ENCODE measurements at places on chromosomes 11 and 22. TPM values are rescaled to one million over a fixed set of nuclear protein-coding genes. Genes with fewer than 3 reads are reported as not detected.

- no peak for ATAC-seq
Observed at GRCh38 chr11:78938036-78938435, 363.4 kb upstream of the NARS2 start.

- no peak for ATAC-seq
Observed at GRCh38 chr22:36369004-36369921, 18.5 kb downstream of the MYH9 start.

DNA sequence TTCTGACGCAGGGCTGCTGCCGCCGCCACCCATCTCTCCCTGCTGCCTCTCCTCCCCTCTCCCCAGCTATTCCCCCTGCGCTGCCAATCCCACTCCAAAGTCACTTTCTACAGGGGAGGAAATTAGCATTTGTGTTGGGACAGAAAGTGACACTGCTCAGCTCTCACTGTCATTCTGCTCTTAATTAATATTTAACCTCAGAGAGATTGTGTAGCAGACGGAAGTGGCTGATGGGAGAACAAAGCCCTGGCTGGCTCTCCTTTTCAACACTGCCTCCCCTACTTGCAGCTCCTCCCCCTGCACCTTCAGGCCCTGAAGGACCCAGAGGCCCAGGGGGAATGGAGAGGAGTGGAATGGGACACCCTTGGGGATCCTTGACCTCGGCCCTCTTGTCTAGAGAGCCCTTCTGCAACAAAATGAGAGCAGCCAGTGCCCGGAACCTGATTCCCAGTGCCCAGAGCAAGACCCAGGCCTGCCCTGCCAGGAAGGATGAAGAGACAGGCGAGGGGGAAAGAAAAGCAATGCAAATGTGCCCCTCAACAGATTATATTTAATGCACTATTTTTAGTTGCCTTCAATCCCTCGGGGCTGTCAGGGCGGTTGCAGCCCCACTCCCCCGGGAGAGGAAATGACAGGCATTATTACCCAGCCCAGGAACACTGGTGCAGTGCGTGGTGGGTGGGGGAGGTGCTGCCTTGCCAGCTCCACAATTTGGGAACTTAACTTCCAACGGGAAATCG lies 14.6 kb upstream of the NRGN start:
- ATAC-seq = peak; percentile 5

GRCh38 chr11:112355726-112356125 lies 95.1 kb upstream of the PLET1 start:
- no peak for ATAC-seq

- ATAC-seq = no peak
Observed at GRCh38 chr11:30447058-30447640, 124.2 kb downstream of the ARL14EP start.

GRCh38 chr11:33000181-33000580 lies 15.5 kb upstream of the DEPDC7 start:
- no peak for ATAC-seq

- peak; percentile 32 for ATAC-seq
Observed at GRCh38 chr11:119808407-119809185, 79.6 kb upstream of the NECTIN1 start.

DNA sequence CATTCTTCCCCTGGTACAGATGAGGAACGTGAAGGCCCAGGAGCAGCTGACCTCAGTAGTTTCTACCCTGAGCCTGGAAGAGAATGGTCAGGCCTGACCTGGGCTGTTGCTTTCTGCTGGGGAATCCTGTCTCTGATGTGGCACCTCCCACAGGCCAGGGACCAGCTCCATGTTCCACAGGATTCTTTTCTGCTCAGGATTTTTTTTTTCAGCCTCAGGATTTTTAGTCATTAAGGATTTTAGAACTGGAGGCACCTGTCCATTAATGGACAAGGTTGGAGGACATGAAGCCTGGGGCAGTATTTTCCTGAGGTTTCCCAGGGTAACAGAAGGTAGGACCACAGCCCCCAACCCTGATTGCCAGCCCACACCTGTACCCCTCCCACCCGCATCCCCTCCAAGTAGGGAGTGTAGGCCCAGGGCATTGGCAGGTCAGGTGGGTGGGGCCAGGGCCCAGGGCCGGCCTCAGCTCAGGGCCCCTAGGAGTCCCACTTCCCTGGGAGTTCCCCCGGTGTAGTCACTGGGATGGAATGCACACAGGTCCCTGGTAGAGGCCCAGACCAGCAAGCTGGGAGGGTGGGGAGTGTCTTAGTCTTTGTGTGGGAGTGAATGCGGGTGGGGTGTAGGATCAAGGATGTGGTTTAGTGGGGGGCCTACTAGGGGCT lies 16.1 kb downstream of the BIK start:
- ATAC-seq = peak; percentile 62

DNA sequence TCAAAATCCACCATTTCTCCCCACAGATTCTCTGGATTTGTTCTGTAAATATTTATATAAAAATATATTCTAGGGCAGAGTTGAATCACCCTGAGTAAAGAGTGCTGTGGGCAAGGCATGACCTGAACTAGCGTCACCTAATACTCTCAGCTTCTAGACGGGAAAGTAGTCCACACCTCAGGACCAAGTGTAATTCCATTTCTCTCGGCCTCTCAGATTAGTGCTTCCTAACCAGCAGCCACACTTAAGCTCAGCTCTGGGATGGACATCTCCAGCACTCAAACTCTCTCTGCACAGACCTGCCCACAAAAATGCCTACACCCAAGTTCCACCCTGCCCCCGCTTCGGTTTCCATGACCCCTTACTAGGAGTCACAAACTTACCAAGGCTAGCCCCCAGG lies 5.3 kb downstream of the SPTBN2 start:
- peak; percentile 6 for ATAC-seq

DNA sequence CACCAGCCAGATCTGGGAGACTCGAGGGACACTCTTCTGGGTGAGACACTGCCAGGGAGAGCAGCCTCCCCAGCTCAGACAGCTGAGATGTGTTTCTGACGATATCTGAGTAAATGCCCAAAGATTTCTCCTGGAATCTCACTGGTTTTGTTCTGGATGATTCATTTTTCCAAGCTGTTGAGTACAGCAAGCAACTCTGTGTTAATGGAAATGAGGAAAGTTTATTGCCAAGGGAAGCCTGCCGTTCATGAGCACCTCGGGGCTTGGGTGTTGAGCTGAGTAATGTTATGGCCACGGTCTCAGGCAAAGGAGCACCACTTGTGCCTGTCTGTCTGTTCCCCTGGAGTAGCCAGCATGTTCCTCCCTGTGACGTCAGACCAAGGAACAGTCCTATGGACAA lies 1132.4 kb downstream of the BRD1 start:
- ATAC-seq = peak; percentile 46

- ATAC-seq = no peak
Observed at GRCh38 chr11:121777056-121777455, 324.3 kb upstream of the SORL1-AS1 start.

GRCh38 chr11:126411971-126412381 lies 56.5 kb downstream of the ST3GAL4 start:
- ATAC-seq = no peak

The NXPE1 gene
- 0.29 TPM for total RNA-seq

The OR51B5 gene
- 1.1 TPM for total RNA-seq

The GRIA4 gene
- total RNA-seq = 1.9 TPM

The P2RX3 gene
- 62.6 TPM for total RNA-seq

The CNTF gene
- 1.5 TPM for total RNA-seq

The CRYBB2 gene
- total RNA-seq = not detected

The LUZP2 gene
- total RNA-seq = 5.3 TPM

The OR8D1 gene
- 0.05 TPM for total RNA-seq

The CCDC81 gene
- total RNA-seq = 8.2 TPM

The TLCD5 gene
- total RNA-seq = 8.5 TPM
